DMS 273 treated with DMSO at 0.1 percent for 48 hours (cell line): ENCODE measurements at places on chromosomes 11 and 22.

- DNase-seq = no peak
Observed at GRCh38 chr11:69890476-69890875, 71.3 kb upstream of the FGF3 start.

- DNase-seq = peak; percentile 9
Observed at GRCh38 chr11:133163463-133164419, 368.6 kb downstream of the OPCML start.

- DNase-seq = no peak
Observed at GRCh38 chr22:42318967-42319366, 48.5 kb upstream of the TCF20 start.

DNA sequence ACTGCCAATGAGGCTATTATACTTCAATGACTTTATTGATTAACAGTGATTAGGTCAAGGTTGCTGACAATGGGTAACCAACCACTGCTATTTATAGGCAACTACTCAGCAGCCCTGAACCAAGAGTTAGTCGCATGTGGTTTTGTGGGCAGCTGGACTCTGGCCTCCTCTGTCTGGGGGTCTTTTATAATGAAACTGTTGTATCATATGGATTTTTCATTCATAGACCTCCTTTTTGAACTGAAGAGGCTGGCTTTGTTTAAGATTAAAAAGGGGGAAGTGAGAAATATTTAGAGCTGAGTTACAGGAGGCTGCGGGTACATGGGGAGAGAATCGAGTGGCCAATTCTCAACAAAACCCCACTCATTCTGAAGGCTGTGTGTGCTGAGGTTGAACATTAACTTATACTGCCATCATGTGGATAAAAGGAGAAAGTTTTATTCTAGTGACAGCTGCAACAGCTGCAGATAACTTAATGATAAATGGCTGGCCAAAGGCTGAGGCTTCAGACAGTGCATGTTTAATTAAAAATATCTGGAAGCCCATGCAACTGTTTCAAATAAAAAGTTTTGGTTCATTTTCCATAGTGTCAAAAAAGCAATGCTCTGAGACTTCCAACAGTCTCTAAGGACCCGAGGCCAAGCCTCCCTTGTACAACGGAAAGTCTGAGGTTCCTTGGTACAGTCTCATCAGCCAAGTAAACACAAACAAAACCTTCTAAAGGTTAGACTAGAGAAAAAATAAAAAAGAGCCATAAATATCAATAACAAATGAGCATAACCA is 682.6 kb downstream of the KCNA4 start:
- DNase-seq = no peak

DNA sequence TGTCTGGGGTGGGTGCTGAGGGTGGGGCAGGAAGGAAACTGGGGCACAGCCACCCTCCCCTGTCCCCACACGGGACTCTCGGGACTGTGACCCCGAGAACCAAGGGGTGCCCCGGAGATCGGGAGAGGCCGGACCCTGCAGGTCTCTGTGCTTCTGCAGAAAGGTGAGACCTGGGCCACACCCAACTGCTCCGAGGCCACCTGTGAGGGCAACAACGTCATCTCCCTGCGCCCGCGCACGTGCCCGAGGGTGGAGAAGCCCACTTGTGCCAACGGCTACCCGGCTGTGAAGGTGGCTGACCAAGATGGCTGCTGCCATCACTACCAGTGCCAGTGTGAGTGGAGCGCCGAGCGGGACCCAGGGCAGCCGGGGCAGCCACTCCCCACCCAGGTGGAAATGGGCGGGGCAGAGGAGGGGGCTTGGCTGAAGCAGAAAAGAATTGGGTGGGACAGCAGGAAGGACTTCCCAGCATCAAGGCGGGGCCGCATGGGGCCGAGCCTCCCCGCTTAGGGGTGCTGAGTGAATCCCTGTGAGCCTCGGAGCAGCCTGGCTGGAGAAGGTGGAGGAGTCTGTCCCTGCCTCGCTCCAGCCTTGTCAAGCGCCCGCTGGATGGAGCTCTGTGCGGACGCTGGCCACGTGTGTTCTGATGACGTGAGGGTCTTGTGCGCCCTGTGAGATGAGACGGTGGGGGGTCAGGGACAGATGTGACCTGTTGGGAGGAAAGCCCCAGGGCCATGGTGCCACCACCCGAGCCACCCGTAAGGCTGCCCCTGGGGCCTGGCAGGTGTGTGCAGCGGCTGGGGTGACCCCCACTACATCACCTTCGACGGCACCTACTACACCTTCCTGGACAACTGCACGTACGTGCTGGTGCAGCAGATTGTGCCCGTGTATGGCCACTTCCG is 29.3 kb upstream of the MUC5B start:
- DNase-seq = no peak

- no peak for DNase-seq
Observed at GRCh38 chr11:130042093-130042591, 27.6 kb upstream of the APLP2 start.

GRCh38 chr11:66118847-66119246 is 48.8 kb downstream of the PACS1 start:
- no peak for DNase-seq

- no peak for DNase-seq
Observed at GRCh38 chr22:49084206-49084605, 743.5 kb downstream of the BRD1 start.

DNA sequence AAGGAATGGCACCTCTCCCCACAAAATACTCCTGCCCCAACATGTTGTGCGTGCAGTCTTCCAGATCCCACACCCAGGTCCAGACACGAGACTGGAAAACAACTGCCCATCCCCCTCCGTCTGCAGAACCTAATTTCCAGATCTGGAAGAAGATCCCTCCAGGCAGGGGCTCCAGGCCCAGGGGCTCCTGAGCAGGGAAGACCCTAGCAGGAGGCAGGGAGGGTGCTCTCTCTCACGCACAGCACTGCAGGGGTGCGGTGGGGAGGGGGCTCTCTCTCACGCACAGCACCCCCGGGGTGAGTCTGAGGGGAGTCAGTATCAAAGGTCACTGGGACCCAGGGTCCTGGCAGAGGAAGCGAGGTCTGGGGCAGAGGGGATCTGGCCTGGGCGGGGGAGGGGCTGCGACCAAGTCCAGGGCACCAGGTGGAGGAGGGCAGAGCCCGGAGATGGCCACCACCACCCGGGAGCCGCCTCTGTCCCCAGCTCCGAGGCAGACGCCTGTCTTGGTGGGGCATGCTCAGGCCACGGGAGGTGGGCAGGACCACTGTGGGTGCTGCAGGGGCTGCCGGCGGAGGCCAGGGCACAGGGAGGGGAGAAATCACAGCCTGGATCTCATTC is 1.7 kb downstream of the MLC1 start:
- no peak for DNase-seq

- no peak for DNase-seq
Observed at GRCh38 chr11:68117853-68118470, 3.2 kb downstream of the CHKA start.

- no peak for DNase-seq
Observed at GRCh38 chr11:92875473-92875872, 94.0 kb upstream of the MTNR1B start.

DNA sequence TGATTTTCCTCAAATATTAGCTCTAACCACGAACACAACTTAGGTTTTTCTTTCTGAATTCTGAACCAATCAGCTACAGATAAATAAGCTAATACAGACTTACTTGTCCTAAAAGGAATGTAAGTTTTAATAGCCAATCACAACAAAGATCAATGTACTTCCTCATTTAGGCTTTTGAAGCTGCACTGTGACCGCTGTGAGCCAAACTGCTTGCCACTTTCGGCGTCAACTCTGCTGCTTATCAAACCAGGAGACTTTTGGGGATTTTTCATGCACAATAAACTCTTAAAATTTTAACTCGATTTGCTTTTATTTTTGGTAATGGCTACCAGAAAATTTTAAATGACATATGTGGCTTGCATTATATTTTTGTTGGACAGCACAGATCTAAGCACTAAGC is 92.5 kb downstream of the TMPRSS5 start:
- DNase-seq = no peak

- DNase-seq = no peak
Observed at GRCh38 chr22:36191106-36191836, 10.3 kb downstream of the APOL4 start.

DNA sequence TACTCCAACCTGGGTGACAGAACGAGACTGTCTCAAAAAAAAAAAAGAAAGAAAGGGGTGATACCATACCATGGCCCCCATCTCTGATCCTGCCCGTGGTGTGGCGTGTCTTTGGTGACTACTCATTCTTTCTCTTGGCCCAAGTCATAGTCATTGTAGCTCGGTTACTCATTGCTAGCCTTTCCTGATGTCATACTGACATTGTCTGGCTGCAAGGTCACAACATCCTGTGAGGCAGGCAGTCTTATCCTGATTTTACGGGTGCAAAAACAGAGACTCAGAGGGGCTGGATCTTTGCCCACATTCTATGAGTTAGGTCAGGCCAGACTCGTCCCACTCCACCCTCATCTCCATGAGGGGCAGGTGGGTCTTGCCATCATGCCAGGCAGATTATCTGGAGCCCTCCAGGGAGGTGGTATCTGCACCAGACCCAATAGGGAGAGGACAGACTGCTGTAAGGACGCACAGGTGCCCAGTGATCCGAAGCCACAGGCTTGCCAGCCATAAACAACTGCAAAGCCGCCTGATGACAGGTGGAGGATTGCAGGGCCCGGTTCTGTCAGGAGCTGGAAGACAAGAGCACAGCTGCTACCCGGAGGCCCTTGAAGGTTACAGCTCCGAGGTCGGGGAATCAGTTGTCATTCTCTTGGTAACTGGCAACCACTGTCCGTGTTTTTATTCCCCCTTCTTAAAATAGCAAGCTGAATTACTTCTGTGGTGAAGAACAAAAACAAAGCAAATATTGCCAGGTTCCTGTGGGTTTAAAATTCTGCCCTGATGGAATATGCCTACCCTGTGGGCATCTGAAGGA is 13.8 kb downstream of the TOM1 start:
- DNase-seq = no peak

DNA sequence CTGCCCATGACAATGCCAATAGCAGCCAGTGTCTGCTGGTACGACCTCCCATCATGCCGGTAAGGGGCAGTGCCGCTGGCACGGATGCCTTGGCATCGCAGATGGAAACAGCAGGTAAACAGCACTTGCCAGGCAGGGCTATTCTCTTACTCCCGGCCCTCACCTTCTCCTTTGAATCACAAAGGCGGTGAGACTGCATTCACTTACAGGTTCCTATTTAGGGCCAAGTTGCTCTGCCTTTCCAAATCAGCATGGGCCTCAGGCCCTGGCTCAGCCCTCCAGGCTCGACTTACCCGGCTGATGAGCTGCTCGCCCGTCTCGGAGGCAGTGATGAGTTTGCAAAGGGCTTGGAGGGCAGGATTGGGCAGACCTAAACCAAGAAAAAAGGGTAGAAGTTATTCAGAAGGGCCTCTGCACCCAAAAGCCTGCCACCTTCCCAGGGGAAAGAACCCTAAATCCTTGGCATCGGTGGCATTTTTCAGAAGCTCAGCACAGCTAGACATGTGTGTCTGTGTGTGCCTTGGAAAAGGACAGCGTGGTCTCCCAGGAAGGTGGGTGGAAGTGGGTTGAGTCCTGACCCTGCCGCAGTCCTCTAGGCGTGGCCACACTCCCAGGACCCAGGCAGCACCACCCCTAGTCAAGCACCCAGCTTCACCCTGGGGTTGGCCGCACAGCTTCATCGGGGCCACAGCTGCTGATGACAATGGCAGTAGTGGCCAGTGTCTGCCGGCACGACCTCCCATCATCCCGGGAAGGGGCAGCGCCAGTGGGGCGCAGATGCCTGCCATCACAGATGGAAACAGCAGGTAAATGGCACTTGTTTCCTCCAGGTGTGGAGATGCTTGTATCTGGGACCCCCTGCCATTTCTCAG is 73.5 kb upstream of the PITPNB start:
- no peak for DNase-seq

GRCh38 chr22:45551310-45552016 is 48.8 kb downstream of the FBLN1 start:
- DNase-seq = no peak

GRCh38 chr22:19654338-19654987 is 59.8 kb upstream of the SEPTIN5 start:
- DNase-seq = no peak

GRCh38 chr11:70491696-70492472 is 93.6 kb downstream of the CTTN start:
- no peak for DNase-seq

DNA sequence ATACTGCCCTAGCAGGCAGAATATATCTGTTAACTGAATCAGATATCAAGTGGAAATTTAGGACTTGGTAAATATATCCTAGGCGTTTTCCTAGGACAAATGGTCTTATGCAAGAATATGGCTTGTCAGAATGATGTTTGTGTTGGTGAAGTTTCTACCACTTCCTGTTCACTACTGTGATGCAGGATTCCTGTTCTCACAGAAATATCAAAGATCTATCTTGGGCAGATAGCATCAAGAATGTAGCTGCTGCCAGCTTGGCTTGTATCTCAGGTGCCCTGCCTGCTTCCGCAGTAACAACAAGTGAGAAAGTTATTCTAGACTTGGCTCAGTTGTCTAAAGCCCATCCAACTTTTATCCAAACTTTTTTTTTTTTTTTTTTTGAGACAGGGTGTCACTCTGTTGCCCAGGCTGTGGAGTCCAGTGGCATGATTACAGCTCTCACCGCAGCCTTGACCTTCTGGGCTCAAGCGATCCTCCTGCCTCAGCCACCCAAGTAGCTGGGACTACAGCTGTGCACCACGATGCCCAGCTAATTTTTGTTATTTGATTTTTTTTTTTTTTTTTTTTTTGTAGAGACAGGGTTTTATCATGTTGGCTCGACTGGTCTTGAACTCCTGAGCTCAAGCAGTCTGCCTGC is 61.3 kb downstream of the PPME1 start:
- no peak for DNase-seq

DNA sequence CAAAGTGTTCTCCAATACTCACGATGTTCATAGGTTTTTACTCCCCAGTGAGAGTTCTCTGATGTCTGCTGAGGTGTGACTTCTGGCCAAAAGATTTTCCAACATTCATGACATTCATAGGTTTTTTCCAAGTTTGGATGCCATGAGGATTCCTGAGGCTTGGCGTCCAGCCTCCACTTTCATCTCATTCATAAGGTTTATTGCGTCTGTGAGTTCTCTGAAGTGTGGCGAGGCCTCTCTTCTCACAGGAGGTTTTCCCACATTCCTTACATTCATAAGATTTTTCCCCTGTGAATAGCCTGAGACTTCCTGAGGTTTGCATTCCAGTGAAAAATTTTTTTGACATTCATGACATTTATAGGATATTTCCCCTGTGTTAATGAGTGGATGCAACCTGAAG is 1014.1 kb downstream of the LRRC4C start:
- no peak for DNase-seq

DNA sequence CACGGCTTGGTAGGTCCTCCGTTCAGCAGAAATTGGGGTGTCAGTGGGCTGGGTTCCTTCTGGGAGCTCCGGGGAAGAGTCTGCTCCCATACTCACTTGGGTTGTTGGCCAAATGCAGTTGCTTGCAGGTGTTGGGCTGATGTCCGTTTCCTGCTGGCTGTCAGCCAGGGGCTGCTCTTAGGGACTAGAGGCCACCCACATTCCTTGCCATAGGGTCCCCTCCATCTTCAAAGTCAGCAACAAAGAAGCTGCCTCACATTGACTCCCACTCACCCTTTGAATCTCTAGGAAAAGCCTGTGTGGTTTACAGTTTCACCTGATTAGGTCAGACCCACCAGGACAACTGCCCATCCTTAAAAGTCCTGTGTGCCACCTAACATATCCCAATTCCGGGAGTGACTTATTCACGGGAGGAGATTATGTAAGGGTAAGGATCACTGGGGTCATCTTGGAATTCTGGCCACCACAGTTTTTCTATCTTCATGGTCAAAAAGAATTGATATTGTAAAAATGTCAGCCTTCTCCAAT is 43.0 kb downstream of the TPCN2 start:
- no peak for DNase-seq
